ENCODE measurements at places on chromosomes 13 and 19.

GRCh38 chr19:6056282-6056741 lies 54.0 kb downstream of the RFX2 start:
- DNase-seq, result no peak

DNA sequence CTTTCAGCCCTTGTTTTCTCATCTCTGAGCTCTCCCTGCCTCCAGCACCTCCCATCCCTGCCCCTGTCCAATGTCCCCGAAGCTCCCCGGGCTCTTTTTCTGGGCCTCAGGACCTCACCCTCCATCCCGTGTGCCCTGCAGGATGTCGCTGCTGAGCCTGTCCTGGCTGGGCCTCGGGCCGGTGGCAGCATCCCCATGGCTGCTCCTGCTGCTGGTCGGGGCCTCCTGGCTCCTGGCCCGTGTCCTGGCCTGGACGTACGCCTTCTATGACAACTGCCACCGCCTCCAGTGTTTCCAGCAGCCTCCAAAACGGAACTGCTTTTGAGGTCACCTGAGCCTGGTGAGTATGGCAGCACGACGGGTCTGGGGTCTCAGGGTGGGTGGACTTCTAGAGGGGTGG lies 51.1 kb upstream of the CYP4F8 start:
- DNase-seq, result no peak

- no peak for DNase-seq
These were observed 21.1 kb downstream of the PPP1R37 start for GRCh38 chr19:45114116-45114515.

DNA sequence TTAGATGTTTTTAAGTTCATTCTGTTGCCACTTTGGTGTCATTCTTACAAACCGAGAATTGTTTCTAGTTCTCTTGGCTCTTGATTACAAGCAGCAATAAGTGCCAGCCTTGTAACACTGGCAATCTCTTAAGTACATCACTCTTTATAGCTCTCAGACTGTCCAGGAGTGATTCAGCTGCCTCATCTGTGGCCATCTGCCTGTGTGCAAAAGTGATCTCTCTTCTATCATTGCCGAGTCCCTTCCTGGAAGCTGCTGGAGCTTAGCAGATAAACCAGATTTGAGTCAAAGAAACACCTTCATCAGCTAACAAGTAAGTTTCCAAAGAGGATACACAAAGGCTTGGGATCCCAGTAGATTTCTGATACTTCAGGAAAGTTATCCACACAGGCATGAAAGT lies 23.2 kb downstream of the STOML3 start:
- no peak for DNase-seq

DNA sequence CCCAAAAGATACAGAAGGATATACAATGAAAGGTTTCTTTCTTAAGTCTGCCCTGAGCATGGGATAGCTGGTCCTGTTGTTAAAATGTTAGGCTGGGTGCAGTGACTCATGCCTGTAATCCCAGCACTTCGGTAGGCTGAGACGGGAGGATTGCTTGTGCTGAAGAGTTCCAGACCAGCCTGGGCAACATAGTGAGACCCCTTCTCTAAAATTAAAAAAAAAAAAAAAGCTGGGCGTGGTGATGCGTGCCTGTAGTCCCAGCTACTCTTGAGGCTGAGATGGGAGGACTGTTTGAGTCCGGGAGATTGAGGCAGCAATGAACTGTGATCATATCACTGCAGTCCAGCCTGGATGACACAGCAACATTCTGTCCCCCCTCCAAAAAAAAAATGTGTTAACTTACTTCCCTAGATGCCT lies 52.5 kb upstream of the SHKBP1 start:
- DNase-seq, result no peak

- no peak for DNase-seq
These were observed 128.2 kb downstream of the TBC1D4 start for GRCh38 chr13:75353781-75354193.

DNA sequence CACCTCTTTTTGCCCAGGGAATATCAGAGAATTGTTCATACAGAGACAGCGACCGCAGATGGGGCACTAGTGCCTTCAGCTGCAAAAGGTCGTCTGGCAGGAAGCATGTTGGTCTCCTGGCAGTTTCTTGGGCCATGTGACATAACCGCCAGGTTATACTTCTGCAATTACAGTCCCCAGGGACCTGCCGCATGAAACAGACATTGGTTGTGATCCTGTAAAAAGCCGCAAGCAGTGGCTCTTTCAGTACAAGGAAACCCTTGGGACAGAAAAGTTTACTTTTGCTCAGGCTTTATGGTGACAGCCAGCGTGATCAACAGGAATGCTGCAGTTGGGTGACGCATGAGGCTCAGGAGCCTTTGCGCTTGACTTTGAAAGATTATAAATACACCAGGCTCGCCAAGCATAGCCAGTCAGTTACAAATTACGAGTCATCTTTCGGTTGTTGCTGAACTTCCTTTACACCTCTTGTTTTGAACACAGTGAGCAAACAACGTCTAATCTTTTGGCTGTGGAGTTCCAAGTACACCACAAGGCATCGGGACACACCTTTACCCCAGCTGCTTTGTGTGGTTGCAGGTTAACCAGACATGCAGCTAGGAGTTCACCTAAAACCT lies 50.5 kb upstream of the UBE2L5 start:
- DNase-seq, result peak; percentile 66

DNA sequence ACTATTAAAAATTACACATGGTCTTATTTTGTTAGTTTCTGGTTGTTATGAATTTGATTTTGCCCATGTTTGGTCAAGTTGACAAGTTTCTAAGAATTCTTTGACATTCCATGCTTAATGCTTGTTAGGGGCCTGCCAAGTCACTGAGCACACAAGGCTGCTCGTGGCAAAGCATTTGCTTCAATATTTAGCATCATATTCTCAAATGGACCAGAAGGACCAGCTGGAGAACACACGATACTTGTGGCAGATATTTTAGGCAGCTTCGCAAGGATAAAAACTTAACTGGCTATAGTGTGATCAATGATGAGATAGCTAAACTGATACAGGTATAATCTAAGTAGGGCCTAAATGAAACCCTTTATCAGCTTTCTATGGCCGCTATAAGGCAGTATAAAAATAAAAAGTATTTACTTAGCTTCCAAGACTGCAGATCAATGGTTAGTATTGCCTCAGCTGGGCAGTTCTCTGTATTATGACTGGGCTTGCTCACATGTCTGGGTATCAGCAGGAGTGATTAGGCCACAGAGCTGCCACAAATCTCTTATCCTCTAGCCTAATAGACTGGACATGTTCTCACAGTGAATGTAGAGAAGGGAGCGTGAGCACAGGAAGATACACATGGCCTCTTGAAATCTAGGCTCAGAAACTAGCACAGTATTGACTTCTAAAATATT lies 155.9 kb upstream of the SPRY2 start:
- DNase-seq, result no peak

GRCh38 chr13:36814465-36814864 lies 4.6 kb upstream of the RFXAP start:
- no peak for DNase-seq

- no peak for DNase-seq
These were observed 60.7 kb downstream of the SLC6A16 start for GRCh38 chr19:49264258-49264657.

DNA sequence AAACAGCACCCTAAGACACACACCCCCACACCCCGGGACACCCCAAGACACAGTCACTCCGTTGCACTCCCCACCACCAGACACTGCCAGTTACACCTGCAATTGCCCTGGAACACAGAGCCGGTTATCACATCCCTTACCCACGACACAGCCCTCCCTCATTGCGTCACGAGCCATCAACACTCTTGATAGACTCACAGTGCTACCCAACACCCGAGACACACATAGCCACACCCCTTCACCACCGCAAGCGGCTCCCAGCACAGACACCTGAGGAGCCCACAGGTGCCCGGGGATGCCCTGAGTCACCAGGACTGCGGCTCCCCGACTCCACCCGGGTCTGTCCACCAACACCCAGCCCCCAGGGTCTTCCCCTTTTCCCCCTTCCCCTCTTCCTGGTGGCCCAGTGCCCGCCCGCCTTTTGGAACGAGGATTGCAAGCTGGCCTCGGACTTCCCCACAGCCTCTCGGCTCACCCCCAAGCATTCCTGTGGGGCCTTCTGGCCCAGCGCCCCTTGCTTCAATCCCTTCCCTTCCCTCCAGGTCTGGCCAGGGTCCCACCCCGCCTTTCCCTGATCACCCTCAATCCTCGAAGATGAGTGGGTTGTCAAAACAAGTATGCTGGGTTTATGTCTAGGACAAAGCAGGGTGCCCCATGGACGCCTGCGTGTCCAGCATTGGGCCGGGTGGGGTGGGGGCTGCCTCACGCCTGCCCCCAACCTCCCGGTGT lies 1.7 kb upstream of the PTGER1 start:
- DNase-seq, result peak; percentile 55

- no peak for DNase-seq
These were observed 28.5 kb downstream of the AP1M1 start for GRCh38 chr19:16226184-16226591.
